ENCODE measurements at places on chromosomes 3 and 15. TPM values are rescaled to one million over a fixed set of nuclear protein-coding genes. Genes with fewer than 3 reads are reported as not detected.

DNA sequence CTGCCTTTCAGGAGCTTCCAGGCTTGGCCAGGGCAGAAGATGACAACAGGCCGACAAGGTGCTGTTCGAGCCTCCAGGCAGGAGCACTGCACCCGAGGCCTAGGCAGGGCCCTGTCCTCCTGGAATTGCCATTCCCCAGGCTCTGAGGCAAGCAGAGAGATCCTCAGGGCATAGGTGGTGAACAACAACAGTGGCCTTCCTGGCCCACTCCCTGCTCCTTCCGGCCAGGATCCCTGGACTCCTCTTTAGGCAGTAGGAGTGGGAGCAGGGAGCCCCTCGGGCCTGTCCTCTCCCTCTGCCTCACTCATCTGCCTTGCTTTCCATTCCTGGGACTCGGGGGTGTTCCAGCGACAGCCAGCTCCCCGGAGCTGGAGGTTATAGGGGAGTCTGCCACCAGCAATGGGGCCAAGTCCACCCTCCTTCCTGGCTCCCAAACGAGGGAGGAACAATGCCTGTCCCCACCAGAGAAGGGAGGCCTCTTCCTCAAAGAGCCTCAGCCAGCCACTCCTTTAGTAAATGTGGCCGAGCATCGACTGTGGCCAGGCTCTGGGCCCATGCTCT, 135.0 kb downstream of the NUP210 start:
- DNase-seq: no peak

The SI gene
- total RNA-seq: not detected

- no peak for DNase-seq
These were observed 14.2 kb downstream of the PDZRN3 start for GRCh38 chr3:73610493-73610892.

The CASR gene
- not detected for total RNA-seq

- no peak for DNase-seq
These were observed 10.2 kb upstream of the TIPARP start for GRCh38 chr3:156664011-156664830.

DNA sequence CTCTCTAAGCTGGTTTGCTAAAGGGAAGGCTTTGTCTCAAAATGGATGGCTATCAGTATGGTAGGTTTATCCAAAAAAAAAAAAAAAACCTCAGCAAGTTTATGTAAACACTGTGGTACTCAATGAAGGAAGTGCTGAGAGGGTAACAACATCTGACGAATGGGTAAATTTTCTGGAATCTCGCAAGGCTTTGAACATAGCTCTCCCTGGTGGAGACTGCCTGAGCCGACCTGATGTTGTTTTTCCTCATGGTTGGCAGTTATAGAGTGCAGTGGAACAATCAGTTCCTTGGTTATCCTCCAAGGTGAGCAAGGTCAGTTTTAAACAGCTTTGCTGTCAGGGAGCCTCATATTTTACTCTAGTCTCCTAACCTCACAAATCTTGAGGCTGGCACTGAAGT, 94.6 kb downstream of the ZPLD1 start:
- no peak for DNase-seq

- no peak for DNase-seq
These were observed 110.5 kb upstream of the CCDC39 start for GRCh38 chr3:180789774-180790173.

GRCh38 chr3:131608741-131609140, 106.0 kb upstream of the MRPL3 start:
- DNase-seq: no peak

The CCR9 gene
- total RNA-seq: not detected

GRCh38 chr15:35818846-35819245, 272.9 kb upstream of the DPH6 start:
- DNase-seq: no peak

DNA sequence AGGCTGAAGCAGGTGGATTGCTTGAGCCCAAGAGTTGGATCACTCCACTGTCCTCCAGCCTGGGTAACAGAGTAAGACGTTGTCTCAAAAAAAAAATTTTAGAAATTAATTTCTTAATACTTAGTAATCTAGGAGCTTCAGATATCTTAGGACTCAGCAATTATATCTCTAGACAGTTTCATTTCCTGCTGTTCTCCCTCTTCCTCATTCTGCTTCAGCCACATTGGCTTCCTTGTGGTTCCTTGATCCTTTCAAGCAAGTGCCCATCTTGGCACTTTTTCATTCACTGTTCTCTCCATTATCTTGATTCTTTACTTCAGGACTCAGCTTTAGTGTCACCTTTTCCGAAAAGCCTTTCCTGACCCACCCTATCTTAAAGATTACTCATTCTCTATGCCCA, 22.5 kb downstream of the TMEM202 start:
- DNase-seq: no peak

The OIP5 gene
- total RNA-seq: 3.3 TPM

DNA sequence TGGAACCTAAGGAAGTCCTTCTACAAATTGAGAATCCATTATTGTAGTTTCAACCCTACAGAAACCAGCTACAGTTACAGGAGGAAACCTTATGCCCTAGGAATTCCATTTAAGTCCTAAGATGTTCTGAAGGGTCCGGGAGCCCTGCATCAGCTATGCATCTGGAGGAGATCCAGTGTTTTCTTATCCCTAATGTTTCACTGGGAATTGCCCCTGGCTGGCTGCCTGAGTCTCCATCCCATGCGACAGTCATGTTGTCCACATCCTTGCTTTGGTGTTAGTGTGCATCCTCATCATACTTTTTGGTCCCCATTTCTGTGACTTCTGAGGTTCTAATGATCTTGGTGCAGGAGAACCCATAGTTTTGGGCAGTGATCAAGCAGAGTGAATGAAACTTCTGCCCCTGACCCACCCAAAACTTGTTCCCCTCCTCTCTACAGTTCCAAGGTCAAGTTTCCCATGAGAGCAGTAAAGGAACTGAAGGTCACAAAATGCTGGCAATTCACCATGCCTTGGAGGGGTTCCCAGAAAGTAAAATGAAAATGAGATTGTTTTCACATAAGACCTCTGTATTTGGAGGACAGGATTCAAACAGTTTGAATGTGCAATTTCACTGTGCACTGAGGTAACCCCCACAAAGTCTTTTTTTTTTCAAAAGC, 121.9 kb upstream of the PHLDB2 start:
- no peak for DNase-seq

- no peak for DNase-seq
These were observed 394.9 kb upstream of the EPHA3 start for GRCh38 chr3:88712552-88712951.

DNA sequence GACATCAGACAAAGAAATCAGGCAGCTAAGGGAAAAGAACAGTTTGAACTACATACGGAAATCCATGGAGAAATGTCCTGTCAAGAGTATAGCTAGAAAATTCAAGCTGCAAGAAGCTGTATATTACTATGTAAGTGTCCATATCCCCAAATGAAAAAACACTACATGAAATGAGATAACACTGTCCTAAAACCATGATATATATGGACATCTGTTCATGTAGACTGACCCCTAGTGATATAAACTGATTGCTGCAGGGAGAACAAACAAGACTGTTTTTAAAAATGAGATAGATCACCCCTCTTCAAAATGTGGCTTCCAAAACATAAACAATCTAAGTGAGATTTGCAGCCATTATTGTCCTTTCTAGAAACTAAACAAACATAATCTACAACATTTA, 985.6 kb downstream of the EPHA3 start:
- no peak for DNase-seq

- peak; percentile 67 for DNase-seq
These were observed 3.1 kb downstream of the MYRIP start for GRCh38 chr3:39812537-39812936.

DNA sequence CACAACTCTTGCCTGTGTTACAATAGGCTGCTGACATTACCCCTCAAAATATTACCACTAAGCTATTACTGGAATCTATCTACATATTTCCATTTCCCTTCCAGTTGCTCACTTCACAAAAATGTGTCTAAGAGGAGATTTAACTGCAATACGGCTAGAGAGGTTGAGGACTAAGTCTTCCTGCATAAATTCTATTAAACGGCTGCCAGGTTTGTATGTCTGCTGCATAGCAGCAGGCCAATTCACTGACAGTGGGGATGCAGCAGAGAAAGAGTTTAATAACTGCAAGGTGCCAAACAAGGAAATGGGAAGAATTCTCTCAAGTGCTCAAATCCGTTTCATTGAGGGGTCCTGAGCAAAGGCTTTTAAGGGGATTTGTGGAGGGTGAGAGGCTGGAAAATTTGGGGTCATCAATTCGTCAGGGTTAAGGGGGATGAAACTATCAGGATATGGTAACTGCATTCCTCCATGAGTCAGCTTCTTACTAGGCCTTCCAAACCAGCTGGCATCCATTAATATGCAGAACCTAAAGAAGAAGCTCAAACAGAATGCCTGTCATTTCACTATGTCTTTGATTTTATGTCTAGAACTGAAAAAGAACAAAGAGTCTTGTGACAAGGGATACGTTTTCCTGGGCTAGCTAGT, 675.6 kb downstream of the TBL1XR1 start:
- DNase-seq: no peak

The GOLGA6A gene
- not detected for total RNA-seq

DNA sequence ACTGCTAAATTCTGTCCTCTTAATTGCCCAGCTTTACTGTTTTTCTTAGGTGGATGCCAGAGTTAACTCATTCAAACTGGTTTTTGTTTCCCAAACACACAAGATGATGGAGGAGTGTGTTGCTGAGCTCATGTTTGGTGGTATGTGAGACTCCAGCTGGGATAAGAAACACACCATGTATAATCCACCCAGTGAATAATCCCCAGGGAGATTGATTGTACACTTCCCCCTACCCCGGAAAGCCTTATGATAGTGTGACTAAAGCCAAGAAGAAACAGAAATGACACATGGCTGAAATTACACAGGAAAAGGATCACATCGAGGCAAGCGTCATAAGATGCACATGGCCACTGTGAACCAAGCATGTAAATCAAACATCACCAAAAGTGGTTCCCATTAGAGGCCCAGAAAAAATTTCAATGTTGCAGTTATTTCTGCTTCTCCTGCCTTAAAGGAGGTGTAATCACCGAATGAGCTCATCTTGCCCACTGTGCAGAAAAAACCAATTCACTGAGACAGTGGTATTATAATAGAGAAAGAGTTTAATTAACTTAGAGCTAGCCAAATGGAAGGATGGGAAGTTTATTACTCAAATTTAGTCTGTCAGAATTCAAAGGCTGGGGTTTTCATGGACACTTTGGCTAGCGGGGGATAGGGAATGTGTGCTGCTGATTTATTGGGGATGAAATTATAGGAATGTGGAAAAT, 56.7 kb upstream of the MAGI1 start:
- DNase-seq: no peak

The GOLGA8S gene
- 0.13 TPM for total RNA-seq

- DNase-seq: no peak
These were observed 9.6 kb downstream of the GOLGB1 start for GRCh38 chr3:121739902-121740301.

The PPP1R14D gene
- total RNA-seq: not detected

The SPATA12 gene
- 0.25 TPM for total RNA-seq

DNA sequence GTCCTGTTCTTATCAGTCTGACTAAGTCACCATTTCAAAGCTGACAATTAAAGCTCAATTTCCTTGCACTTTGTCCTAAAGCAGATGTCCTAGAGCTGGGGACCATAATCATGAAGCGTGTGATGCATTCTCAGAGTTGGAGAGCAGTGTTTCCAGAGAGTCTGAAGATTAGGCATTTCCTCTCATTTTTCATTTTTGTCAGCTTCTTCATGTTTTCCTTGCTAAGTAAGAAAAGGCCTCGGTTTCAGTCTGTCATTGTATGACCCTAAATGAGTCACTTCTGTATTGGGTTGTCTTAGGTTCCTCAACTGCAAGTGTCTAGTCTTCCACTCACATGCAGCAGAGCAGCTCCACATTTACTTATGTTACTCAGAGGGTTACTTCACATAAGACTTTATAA, 257.2 kb upstream of the TPRG1 start:
- DNase-seq: peak; percentile 39

DNA sequence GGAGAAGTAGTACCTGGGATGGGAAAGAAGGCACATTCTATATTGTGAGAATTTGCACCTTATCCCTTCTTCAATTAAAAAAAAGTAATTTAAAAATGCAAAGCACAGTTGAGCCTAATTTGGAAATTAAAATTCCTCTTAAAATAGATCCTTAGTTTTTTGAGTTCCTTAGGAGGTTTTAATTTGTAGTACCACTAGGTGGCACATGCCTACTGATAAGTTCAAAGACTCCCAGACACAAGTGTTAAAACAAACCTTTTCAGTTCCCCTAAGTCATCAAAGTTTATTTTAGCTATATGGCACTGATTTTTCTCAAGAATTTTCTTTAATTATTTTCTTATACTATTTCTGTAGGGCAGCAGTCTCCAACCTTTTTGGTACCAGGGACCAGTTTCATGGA, 127.6 kb upstream of the AZI2 start:
- DNase-seq: peak; percentile 36

DNA sequence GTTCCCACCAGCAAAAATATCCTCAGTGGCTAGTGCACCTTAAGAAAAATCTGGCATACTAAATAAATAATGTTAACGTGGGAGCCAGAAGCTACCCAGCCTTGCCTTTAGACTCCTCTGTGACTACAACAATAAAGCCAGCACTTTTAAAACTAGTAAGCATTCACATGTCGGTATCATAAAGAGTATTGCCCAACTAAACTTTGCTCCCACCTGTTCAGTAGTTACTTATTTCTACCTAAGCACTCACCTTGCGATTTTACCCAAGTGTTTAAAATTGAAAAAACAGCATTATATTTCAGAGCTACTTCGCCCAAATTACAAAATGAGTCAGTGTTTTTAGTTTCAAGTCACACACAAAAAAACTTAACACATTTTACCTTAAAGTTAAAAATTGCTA, 12.8 kb downstream of the ALDH1L1 start:
- no peak for DNase-seq

The SLC15A2 gene
- under 0.01 TPM for total RNA-seq

The RLBP1 gene
- not detected for total RNA-seq

The HAUS2 gene
- 18.1 TPM for total RNA-seq

- DNase-seq: no peak
These were observed 473.3 kb downstream of the OTOL1 start for GRCh38 chr3:161969867-161970266.

The ROPN1B gene
- not detected for total RNA-seq

DNA sequence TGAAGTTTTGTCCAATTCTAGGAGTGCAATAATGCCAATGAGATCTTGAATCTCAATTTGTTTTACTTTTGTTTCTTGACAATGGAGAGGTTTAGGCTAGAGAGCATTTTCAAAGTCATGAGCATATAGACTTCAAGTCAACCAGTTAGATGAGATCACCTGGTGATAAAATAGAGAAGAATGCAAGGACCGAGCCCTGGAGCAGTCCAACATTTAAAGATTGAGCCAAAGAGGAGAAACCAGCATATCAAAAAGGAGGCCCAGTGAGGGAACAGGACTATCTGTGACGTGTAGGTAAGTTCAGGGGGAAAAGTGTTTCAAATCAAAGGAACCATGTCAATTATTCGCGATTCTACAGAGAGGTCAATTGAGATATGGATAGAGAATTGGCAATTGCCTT, 1.7 kb upstream of the PIAS1 start:
- DNase-seq: no peak
